ENCODE measurements at places on chromosomes 3 and 15.

DNA sequence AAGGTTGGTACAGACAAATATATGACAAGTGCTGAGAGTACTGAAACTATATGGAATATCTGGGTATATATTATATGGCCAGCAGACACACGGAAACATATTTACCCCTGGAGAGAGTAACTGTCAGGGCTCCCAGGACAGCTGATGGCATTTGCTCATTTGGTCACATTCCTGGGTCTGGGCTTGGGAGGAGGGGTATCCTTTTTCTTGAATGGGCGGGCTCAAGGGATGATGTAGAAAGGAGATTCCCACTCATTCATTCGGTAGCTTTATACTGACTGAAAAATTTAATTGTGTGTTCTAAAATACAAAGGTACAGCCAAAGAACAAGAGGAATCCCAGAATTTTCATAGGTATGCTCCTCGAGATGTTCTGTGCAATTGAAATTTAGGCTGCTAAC lies 131.0 kb downstream of the KCNAB1 start:
- no peak for DNase-seq

DNA sequence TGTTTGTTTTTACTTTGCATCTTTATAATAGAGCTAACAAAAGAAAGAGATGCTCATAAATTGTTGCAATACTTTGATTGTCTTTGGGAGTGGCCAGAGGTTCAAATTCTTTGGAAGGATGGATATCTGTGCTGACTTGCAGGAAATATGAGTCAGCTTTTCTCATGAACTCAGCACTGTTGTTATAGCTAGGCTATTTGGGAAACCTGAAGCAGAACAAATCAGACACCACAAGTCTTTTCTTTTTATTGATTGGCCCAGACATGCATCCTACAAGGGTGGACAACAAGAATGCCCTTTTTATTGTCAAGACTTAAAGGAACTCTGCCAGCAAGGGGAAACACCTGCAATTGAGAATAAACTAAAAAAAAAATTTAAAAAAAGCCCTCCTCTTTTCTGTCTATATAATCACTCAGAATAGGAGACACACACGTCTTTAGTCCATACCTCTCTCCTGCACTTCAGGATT lies 4.6 kb upstream of the DENND4A start:
- no peak for DNase-seq

GRCh38 chr15:75172284-75172820 lies 29.3 kb upstream of the C15orf39 start:
- DNase-seq, result no peak

- no peak for DNase-seq
Observed at GRCh38 chr3:121295979-121296378, 249.8 kb downstream of the POLQ start.

DNA sequence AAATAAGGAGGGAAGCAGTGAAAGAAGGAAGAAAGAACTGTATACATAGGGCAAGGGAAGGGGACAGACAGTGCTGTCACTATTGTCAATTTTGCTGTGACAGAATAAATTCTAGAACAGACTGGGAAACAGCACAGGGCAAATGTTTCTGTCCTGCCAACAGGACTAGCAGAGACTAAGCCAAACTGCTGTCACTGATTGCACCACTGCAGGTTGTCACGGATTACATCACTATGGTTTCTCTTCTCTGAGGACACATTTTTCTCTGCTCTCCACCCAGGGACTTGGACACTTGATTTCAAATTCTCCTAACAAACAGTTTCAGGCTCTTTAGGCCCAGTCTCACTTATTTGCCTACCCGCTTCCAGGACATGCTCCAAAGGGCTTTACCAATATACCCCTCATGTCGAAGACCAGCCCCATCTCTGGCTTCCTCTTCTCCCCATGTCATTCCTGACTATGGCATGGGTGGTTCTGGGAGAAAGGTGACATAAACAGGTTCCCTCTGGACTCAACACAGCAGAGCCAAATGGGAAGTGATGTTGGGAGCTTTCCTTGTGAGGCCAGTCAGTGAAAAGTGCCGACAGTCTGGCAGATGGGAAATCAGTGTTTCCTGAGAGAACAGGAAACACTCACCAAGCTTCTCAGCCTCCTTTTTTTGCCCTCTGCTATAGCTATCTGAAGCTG lies 70.2 kb upstream of the ST3GAL6 start:
- no peak for DNase-seq

GRCh38 chr3:165885558-165886270 lies 48.5 kb upstream of the BCHE start:
- no peak for DNase-seq

DNA sequence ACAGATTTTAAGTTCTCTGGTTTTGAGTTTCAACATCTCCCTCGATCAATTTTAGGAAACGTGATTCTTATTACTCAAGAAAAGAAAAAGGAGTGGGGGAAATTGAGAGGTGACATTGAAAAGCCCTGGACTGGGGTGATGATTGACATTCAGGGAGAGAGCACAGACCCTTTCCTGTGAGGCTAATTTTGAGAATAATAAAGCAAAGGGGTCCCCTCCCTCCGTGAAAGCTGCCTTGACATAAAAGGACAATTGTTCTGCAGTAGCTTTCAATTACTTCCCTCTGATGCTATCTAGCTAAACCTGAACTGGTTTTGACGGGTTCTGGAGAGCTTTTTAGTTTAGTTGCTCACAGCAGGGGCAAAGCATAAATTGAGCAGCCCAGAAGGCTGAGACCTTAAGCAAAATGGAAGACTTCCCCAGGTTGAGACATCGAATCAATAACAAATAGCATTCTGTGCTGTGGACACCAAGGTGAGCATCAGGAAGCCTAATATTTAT lies 14.4 kb upstream of the CMTM8 start:
- DNase-seq, result no peak

DNA sequence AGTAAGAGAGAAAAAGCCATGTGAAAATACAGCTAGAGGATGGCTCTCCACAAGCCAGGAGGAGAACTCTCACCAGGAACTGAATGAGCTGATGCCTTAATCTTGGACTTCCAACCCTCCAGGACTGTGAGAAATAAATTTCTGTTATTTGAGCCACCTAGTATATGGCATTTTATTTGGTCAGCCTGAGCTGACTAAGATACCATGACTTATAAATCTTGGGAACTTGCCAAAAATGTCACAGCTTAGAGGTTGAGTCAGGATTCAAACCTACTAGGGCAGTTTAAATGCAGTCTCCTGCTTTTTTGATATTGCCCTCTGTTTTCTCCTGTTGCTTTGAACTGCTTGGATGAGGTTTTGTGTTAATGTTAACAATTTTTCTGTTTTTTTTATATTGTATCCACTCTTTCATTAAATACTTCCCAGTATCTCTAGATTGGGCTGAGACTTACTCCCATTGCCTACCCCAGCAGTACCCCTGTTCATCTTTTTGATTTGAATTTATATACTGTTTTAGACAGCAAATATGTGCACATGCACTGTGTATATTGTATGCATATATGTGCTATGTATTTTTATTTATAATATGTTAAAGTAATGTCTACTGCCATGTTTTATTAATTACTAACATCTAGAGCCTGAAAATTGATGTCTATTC lies 1223.2 kb downstream of the OTOL1 start:
- DNase-seq, result no peak

- no peak for DNase-seq
Observed at GRCh38 chr3:134249296-134249841, 1.3 kb downstream of the RYK start.

- no peak for DNase-seq
Observed at GRCh38 chr15:50265620-50266019, at the start of gene HDC. TSS of gene HDC (minus strand) at chr15:50265726. CDS start at chr15:50265623, 103 bp downstream.

DNA sequence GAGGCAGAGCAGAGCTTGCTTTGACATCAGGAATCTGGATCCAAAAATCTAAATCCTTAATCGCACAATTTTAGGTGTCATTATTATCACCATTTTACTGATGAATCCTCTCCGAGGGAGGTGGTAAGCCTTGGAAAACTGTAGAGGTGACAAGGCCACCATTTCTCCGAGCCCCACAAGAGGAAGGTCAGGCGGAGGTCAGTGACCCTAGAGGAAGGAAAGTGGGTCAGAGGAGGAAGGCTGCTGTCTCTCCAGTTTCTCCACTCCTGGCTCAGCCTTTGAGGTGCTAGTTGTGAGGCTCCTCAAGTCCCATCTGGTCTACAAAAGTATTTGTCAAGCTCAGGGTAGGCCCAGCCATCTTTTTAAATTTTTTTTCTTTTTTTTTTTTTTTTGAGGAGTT lies 3.2 kb downstream of the DVL3 start:
- DNase-seq, result no peak

DNA sequence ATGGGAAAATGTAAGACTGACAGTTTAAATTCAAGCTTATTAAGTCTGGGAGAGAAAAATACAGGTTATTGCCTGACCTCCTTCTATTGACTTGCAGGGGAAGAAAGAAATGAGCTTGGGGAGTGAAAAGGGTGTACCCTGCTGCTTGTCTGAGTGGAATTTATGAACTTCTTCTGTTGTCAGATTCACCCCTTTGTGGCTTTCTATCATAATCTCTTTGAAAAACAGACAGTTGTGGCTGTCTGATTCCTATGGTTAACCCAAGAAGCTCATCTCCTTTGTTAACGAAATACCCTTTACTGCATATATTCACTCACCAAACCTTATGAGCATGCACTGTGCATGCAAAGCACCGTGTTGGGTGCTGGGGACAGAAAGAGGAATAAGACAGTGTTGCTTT lies 22.5 kb downstream of the GPD1L start:
- no peak for DNase-seq

DNA sequence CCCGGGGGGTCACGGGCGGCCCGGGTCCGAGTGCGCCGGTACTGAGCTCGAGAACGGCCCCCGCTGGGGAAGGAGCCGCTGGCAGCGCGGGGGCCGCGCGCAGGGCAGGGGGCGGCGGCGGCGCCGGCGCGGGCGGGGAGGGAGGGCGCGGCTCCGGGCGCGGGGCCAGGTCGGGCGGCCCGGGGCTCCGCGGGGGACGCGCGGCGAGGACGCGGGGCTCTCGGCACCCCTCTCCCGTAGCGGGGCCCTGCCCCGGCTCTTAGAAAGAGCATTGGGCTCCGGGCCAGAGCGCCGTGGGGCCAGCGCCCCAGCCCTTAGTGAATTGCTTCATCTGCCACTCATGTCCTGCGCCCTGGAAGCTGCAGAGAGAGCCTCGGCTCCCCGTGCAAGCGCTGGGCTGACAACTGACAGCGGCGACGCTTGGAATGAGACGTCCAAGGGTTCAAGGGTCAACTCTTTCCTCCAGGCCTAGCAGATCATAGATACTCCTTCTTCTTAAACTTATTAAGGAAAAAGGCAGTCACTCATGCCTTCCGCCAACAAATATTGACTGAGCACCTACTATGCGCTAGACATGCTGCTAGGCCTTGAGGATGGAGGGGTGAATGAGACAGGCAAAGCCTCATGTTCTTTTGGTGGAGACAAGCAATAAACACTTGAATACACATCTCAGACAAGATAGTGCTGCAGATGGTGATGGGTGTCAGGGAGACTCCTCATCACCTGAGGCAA lies 140.8 kb downstream of the SMAD6 start:
- DNase-seq, result no peak

DNA sequence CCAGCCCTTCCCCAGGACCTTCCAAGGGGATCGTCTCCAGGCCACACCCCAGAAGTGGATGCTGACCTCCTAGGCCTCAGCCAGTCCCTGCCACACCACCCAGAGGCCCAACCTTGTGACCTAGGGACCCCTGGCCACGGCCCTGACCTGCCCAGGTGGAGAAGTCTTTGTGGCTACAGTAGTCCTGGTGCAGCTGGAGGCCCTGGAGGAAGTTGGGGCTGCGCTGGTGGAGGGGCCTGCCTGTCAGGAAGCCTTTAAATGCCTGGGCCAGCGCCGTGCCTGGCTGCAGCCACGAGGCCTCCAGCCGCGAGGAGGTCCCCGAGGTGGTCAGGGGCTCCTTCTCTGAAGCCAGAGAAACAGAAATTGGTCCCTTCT lies 23.4 kb downstream of the PLA2G4D start:
- DNase-seq, result no peak

GRCh38 chr3:150227839-150228238 lies 180.3 kb upstream of the TSC22D2 start:
- no peak for DNase-seq

GRCh38 chr3:40337136-40338108 lies 27.9 kb downstream of the EIF1B start:
- DNase-seq, result no peak

- no peak for DNase-seq
Observed at GRCh38 chr3:113585720-113586119, 53.4 kb downstream of the SIDT1 start.

GRCh38 chr3:134917631-134918030 lies 122.6 kb downstream of the EPHB1 start:
- DNase-seq, result no peak

- DNase-seq, result no peak
Observed at GRCh38 chr3:98536456-98537017, 4.8 kb downstream of the GPR15 start.

DNA sequence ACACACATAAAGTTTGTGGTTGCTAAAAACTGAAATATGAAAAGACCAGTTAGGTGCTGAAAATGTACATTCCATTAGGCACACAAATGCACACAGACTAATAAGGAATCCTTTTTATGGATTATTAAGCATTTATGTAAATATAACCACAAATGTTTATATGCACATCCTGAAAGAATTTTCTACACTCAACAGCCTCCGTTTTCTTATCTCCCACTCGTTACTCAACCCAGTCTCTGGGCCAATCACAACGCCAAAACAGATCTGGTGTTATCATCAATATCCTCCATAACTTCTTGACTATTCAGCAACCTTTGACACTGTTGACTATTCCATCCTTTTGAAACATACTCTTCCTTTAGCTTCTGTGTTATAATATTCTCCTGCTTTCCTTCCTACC lies 136.4 kb downstream of the ATP8B4 start:
- no peak for DNase-seq

DNA sequence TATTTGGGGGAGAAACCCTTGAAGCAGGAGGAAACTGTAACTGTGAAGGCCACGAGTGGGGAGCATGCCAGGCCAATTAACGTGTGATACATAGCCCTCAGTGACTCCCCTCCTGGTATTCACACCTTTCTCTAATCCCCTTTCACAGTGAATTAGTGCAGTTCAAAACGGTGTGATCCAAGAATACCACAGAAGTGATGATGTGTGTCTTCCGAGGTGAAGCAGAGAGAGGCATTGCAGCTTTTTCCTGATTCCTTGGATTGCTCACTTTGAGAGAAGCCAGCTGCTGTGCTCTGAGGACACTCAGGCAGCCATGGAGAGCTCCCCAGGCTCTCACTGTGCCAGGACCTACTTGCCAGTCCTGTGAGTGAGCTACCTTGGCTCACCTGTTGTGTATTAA lies 17.3 kb downstream of the NIPA2 start:
- no peak for DNase-seq

DNA sequence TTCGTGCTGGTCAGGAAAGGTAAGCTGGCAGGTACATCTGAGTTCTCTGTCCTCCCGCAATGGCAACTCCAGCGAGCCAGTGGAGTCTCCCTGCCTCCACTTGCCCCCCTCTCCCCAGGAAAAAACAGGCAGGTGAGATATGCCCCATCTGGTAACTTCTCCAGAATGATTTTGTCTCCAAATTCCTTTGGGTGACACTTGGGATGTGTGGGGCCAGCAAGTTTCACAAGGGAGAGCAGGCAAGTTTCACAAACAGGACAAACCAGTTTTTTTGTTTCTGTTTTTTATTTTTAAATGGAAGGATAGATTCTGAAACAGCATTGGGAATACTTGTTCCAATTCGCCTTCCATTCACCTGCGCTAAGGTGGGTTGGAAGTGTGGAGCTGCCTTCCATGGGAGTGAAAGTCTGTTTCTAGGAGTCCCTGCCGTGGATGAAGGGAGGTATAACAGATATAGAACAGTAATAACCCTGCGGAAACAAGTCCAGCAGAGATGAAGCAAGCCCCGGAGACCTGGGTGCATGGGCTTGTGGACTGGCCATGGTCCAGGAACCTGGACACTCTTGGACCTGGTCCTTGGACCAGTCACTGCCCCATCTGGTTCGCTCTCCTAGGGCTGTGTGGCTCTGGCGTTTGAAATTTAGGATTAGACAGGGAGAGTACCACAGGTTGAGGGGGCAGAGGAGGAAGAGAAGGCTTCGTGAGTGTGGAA lies 22.9 kb upstream of the KIF23 start:
- no peak for DNase-seq
